ENCODE measurements at places on chromosomes 4 and X.

DNA sequence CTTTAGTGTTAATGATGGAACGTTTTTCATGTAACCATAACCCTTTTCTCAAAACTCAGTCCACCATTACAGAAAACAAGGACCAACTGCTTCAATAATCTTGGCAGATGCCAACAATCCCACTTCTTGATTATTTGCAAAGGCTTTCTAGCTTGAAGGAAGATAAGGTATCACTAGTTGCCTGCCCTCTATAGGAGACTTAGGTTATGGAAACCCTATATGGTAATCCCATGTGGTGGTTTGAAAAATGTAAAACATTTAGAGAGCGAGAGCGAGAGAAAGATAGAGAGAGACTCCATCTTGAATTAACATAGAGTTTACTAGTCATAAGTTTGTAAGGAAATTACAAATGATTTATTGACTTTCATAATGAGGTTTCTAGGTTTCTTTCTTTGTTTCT, 1627.5 kb upstream of the TENM3 start:
- DNase-seq: no peak

DNA sequence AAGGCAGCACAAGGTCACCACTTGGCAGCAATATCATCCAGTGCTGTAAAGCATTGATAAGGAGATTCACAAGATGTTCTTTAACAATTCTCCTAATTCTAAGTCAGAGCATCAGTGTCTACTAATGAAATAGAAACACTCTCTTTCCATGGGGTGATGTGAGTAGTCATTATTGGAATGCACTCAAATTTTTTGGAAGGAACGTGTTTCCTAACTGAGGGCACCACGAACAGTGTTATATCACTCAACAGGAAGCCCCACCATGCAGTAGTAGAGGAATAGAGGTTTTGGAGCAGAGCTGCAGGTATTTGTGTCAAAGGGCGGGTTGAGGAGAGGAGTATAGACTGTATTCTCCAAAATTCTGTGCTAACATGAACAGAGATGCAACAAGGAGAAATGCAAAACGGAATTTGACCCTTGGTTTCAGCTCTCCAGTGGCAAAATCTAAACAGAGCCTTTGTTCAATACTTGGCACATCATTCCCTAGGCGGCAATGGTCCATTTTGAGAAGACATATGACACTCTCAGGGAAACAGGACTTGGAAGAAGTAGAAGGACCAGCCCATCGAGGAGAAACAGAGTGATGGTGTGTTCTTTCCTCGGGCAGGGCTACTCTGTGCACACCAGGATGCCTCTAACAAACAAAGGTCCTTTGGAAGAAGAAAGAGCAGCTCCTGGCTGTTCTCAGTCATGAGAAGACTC, 98.9 kb downstream of the CPEB2 start:
- DNase-seq: no peak

DNA sequence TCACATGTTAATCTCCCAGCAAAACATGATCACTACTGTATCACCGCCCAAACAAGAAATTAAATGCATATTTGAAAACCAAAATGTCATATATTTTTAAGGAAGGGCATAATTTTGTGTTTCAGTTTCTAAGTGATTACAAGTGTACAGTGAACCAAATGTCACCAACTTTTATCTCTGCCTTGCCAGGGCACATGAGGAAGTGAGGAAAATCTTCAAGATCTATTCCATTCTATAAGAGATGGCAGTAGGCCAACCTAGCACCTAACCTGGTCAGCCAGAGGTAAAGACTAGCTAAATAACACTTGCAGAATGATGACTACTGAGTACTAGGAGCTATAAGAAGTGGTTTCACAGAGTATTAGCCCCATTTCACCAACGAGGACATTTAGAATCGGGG, 107.2 kb downstream of the ATP11C start:
- DNase-seq: no peak

DNA sequence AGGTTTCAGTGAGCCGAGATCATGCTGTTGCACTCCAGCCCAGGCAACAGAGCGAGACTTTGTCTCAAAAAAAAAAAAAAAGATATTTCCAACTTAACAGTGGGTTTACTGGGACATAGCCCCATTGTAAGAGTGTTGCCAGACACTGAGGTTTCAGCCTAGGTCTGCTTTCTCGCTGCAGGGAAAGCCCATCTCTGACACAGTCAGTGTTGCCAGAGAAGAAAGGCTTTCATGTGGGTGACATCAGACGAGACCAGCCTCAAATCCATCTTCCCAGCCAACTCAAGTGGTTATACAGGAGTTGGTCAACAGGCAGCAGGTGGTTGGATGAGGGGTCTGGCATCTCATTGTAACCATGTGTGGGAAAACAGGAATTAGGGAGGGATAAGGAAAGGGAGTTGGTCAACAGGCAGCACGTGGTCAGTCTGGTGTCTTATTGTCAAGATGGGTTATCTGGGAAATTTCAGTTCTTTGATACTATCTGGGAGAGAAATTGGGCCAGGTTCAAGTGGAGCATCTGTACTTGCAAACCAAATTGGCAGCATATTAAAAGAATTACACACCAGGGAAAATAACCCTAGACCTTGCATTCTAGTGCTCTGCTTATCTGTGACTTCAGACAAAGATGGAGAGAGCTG, 41.1 kb downstream of the NELFA start:
- no peak for DNase-seq

GRCh38 chr4:151603377-151603776, 157.4 kb downstream of the GATB start:
- no peak for DNase-seq

DNA sequence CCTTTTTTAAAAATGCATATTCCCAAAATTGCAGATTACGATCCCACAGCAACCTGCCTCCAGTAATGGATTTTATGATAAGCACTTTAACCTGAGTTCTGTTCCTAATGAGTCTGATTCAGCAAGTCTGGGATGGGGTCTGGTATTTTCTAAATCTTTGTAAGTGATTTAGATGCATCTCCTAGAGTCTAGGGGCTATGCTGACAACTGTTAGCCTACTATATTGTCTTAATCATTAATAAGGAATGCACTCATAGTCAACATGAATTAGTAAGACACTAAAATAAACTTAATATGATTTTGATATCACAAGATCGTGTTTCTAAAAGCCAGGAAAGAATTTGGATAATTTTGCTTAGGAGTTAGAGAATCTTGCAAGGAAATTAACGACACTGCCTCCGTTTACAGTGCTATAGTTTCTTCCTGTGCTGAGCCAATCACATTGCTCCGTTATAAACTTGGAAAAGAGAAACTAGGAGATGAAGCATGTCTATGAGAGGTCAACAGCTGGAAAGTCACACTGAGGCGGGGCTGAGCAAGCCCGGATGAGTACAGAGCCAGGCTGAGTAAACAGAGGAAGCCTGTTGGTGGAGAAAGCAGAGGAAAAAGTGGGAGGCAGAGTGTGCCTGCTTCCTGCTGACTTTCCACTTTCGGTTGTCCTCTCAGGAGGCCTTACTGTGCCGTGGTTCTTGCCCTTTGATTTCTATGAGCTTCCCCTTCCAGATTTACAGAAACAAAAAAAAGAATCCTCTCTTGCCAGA, 5.4 kb downstream of the SCARB2 start:
- DNase-seq: no peak

DNA sequence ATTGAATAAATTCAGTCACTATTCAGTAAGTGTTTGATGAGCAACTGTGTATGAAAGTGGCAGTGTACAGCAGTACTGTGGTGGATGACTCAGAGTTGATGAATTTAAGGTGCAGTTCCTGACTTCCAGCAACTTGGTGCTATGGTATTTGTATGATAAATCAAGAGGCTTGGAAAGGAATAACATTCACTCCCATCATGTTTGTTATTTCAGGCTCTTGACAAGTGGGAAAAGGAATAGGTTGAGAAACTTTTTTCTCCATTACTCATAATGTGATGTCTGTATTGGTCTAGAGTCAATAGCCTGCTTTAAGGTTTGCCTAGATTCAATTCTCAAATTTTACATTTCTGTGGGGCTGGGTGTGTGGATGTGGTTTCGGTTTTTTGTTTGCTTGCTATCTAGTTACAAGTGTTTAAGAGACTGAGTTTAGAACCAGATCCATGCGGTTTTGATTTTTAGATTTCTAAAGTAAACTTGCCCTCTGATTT, 35.1 kb upstream of the CYP2U1 start:
- DNase-seq: no peak

DNA sequence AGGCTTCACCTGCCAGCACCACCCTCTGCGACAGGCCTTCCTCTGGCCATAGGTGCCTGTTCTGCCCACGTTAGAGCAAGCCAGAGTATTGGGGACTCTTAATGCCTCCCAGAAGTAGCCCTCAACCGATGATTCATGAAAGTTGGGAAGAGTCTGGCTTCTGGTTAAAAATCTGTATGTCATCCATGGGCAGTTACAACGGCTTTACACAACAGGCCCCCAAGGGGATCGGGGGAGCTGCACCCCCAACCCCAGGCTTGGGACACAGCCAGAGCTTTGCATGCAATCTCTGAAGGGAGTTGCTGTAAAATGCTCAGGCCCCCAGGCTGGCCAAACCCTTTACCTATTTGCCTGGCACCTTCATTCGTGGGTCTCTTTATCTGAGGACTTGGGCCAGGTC, 5.4 kb upstream of the CYTL1 start:
- DNase-seq: no peak

- no peak for DNase-seq
Measured at GRCh38 chr4:8607603-8608481, 15.3 kb downstream of the CPZ start.

- no peak for DNase-seq
Measured at GRCh38 chr4:8369426-8370105, 71.0 kb downstream of the ACOX3 start.

GRCh38 chr4:69518538-69519198, 23.0 kb upstream of the UGT2B4 start:
- DNase-seq: no peak

DNA sequence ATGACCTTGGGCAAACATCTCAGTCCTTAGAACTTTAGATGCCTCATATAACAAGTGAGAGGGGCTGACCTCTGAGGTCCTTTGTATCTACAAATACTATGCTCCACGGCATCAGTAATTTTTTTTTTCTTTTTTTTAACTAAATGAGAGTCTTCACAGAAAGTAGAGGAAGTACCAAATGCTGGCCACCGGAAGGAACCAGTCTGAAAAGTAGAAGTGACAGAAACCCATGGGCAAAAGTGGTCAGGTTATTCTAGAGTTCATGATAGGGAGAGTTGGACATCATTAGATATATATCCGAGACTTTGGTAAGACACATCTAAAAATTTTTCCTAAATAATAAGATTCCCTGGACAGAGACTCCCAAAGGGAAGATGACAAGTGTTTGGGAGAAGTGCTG, 53.7 kb downstream of the COQ2 start:
- DNase-seq: no peak

DNA sequence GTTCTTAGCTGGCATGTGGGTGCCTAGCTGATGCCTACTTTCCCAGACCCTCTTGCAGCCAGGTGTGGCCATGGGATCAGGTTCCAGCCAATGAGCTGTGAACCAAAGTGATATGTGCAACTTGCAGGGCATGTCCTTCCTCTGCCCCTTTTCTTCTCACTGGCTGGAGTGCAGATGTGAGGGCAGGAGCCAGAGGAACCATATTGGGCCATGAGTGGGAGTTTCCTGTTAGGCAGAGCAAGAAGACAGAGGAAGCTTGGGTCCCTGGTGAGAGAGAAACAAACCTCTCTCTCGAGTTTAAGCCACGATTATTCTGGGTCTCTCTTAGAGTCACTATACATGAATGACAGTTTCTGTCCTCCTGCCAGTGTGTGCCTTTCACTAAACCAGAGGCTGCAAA, 120.4 kb upstream of the STX18 start:
- no peak for DNase-seq

GRCh38 chrX:139844884-139845283, 88.0 kb downstream of the ATP11C start:
- DNase-seq: no peak

- DNase-seq: no peak
Measured at GRCh38 chrX:1449823-1450149, 2.9 kb downstream of the ASMTL start.

GRCh38 chr4:128571747-128572146, 237.8 kb upstream of the JADE1 start:
- DNase-seq: no peak

GRCh38 chr4:183469936-183470335, 25.5 kb downstream of the CDKN2AIP start:
- no peak for DNase-seq

- DNase-seq: no peak
Measured at GRCh38 chr4:146508229-146508939, 13.4 kb downstream of the SLC10A7 start.

- no peak for DNase-seq
Measured at GRCh38 chr4:100479971-100480370, 37.9 kb downstream of the EMCN start.

DNA sequence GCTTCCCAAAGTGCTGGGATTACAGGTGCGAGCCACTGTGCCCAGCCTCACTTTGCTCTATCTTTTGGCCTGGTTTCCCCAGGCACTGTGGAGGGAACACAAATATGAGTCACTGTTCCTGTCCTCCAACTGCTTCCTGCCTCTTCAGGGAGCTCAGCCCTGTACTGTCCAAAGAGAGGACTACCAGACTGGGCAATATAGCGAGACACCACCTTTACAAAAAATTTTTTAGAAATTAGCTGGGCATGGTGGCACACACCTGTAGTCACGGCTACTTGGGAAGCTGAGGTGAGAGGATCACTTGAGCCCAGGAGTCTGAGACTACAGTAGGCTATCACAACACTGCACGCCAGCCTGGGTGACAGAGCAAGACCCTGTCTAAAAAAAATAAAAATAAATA, 16.9 kb upstream of the WAS start:
- no peak for DNase-seq

GRCh38 chr4:58761563-58761962, 1651.4 kb upstream of the IGFBP7 start:
- DNase-seq: no peak

- no peak for DNase-seq
Measured at GRCh38 chr4:56464581-56464980, 2.8 kb upstream of the SRP72 start.

DNA sequence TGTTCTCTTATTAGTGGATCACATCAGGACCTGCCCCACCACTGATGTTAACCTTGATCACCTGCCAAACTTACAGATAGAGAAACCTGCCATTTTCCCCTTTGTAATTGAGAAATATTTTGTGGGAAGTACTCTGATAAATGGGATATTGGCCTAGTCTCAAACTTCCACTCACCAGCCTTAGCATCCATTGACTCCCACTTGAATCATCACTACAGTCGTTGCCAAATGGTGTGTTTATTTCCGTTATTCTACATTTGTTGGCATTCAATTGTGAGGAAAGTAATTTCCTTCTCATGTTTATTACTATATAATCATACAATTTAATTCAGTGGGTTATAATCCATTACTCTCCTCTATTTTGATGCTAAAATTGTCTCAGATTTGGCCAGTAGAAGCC, 156.4 kb upstream of the CXCL13 start:
- DNase-seq: no peak

DNA sequence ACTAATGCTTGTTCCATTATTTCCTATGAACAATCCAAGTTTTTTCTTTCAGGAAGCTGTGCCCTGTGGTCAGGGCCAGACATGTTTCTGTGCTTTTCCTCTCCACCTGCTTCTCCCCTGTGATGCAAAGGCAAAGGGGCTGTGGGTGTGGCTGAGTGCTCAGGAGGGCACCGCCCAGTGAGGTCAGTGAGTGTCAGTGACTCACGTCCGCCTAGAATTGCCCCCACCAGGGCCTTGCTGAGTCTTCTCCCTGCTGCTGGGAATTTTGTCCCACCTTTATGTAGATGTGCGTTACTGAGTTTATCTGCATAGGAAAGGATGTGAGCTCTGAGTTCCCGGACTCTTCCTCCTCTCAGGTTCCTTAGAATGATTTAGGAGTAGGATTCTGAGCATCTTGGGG, 283.2 kb downstream of the DCHS2 start:
- no peak for DNase-seq

GRCh38 chr4:155899891-155900290, 3.6 kb upstream of the TDO2 start:
- no peak for DNase-seq

GRCh38 chr4:110309675-110310074, 111.3 kb upstream of the ELOVL6 start:
- no peak for DNase-seq

All from activated CD4-positive, CD25-positive, alpha-beta regulatory T cell treated with anti-CD3 and anti-CD28 coated beads, Interleukin-2, amount 50 U/mL, for 16 hours (primary cell).